NCI-H526 treated with DMSO at 0.1 percent for 48 hours (cell line): ENCODE measurements at places on chromosomes 6 and 20.

GRCh38 chr6:127096167-127096566, 22.3 kb upstream of the RSPO3 start:
- no peak for DNase-seq

GRCh38 chr6:3573670-3574069, 116.8 kb upstream of the SLC22A23 start:
- DNase-seq, result no peak

DNA sequence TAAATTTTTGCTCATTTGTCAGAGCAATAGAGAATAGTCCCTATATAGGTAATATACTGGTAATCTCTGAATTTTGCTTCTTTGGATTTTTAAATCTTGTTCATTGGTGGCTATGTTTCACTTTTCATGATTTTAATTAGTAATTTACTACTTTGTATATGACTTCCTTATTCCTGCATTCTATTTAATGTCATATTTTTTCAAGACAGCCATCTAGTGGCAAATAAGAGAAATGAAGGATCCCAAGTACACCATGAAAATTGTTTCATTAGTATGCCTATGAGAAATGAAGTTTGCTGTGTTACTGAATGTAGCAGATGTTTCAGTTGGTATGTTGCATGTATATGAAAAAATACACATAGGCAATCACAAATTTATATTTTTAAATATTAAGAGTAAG, 82.4 kb downstream of the ZNF292 start:
- no peak for DNase-seq

- DNase-seq, result no peak
Observed at GRCh38 chr20:2261046-2261485, 34.7 kb upstream of the TGM3 start.

GRCh38 chr6:113094779-113095178, 747.6 kb downstream of the RFPL4B start:
- no peak for DNase-seq

DNA sequence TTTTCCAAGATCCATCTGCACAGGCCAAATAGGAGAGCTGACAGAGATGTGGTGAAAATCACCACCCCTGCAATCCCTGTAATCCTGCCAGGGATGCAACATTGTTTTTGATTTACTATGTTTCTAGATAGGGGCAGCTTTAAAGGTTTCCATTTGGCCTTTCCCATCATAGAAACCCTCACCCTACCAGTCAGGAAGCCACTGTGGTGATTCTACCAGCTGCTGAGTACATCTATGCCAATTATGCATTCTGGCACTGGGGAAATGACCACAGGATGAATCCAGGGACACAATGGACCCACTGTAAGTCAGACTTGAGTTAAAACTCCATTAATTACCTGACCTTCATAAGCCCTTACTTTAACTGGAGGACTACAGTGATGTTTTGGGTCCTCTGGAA, 130.4 kb downstream of the TNFRSF21 start:
- no peak for DNase-seq

DNA sequence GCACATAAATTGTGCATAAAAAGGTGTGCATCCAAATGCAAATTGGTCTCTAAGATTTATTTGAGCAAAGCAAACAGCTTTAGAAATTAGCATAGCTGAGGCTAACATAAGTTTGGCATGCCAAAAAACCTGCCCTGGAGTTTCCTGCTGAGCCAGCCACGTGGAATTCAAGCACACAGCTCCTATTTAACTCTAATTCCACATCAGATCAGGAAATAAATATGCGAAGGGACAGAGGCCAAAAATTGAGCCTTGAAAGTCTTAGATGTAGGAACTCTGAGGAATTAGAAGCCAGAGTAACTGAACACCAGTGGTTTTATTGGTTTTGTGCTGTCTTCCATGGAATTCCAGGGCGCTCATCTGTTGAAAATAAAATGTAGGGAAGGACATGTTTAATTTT, 19.6 kb downstream of the SOBP start:
- DNase-seq, result peak; percentile 43

DNA sequence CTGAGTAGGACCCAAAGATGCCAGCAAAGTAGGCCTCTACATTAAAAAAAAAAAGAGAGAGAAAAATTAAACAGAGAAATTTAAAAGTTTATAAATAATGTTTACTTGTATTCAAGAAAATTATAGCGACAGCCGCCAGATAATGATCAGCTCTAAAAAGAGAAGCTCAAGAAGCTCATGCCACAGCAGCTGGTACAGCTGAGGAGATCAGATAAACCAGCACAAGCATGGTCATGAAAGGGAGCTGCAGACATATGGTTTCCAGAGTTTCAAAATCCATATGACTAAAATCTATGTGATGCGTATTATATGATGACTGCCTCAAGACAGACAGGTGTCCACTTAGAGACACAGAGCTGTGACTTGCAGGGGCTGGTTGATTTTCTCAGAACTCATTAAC, 13.6 kb upstream of the HLA-C start:
- no peak for DNase-seq

GRCh38 chr6:17716221-17716620, 9.5 kb upstream of the NUP153 start:
- DNase-seq, result no peak

GRCh38 chr6:23365732-23366131, 760.3 kb upstream of the NRSN1 start:
- DNase-seq, result no peak

DNA sequence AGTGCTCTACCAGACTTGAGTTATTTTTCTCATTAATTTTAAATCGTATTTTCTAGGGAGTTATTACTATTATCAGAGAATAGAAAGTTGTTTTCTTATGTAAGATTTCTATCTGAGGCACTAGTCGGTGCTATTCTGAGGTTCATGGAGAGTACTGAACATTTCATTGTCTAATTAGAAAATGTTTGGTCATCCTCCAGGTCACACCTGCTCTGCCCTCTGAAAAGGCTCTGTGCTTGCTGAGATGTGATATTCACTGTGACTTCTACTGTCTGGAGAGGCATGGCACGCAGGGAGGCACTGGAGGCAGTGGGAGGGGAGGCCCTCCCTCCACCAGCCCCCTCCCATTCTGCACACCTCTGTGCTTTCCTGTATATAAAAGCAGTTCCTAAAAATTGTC, 3.0 kb downstream of the SYNDIG1 start:
- no peak for DNase-seq

GRCh38 chr20:41214202-41214601, 76.9 kb downstream of the PLCG1 start:
- no peak for DNase-seq

- DNase-seq, result peak; percentile 28
Observed at GRCh38 chr20:14334306-14334930, 3.0 kb downstream of the FLRT3 start.

DNA sequence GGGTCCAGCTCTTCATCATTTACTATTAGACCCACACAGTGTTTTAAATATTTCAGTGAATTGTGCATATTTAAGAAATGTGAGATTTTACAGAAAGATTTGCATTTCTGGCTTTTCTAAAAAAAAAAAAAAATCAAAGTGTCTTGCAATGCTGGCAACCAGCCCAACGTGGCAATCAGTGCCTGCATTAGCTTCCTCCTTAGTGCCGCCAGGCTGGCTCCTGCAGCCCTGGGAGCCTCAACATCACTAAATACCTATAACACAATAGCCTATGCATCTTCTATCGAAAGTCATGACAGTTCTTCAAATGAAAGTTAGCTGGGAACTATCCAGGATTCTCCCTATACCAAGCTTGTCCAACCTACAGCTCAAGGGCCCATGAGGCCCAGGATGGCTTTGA, 9.4 kb upstream of the CD93 start:
- no peak for DNase-seq

DNA sequence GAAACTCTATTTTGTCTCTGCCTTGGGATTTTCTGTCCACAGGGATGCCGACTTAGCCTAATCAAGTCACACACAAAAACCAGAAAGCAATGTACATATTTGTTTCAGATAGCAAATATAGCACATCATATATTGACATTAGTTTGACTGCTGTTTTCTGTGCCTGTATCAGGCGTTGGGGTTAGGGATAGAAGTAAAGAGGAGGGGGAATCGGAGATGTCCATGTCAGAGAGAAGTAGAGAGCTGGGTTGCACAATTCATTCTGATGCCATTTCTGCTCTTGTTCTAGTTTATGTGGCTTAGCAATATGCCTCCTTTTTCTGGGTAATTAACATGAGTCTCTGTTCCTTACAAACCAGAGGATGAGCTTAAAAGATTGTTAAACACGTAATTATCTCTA, 14.7 kb upstream of the IPCEF1 start:
- DNase-seq, result no peak

GRCh38 chr6:53765270-53765669, 29.5 kb upstream of the LRRC1 start:
- no peak for DNase-seq
